ENCODE measurements at places on chromosomes 13 and 19.

DNA sequence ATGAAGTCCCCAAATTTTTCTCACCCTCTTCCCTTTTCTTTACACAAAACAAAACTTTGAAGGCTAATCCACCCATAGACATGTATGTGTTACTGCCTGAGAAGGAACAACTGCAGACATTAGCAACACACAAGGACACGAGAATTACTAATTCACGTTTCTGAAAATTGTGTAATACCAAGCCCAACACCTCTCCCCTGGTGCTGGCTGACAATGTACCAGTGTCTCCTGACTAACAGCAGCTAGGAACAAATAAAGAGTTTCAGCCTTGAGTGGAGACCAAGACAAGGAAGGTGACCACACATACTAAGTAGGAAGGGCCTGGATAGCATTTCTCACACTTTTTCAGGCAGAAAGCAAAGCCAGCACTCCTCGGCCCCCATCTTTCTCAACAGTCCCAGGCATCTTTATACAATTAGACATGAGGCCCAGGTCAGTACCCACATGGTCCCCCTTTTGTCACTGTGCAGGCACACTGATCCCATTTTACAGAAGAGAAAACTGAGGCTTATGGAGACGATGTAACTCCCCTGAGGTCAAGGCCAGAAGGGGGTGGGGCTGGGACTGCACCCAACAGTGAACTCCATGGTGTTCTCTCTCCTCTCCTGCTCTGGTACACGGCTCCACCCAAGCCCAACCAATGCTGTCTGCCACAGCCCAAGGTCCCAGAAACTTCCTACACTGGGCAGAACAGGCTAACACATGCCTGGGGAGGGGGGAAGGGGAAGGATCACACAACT, 8.7 kb downstream of the BRD4 start:
- no peak for DNase-seq

DNA sequence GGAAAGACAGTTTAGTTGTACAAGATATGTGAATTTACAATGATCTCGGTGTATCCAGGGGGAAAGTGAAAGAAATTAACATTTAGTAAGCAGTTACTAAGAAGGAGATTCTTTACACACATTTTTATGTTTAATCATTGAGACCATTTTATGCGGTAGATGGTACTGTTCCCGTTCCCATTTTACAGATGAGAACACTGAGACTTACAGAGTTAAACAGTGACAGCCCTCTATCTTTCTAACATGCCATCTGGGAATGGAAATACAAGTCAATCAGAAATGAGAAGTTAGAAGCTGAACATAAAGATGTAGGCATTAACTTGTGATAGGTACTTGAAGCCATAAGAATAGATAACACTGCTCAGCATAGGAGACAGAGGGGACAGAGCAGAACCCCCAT, 144.9 kb downstream of the VWA8 start:
- DNase-seq = no peak

DNA sequence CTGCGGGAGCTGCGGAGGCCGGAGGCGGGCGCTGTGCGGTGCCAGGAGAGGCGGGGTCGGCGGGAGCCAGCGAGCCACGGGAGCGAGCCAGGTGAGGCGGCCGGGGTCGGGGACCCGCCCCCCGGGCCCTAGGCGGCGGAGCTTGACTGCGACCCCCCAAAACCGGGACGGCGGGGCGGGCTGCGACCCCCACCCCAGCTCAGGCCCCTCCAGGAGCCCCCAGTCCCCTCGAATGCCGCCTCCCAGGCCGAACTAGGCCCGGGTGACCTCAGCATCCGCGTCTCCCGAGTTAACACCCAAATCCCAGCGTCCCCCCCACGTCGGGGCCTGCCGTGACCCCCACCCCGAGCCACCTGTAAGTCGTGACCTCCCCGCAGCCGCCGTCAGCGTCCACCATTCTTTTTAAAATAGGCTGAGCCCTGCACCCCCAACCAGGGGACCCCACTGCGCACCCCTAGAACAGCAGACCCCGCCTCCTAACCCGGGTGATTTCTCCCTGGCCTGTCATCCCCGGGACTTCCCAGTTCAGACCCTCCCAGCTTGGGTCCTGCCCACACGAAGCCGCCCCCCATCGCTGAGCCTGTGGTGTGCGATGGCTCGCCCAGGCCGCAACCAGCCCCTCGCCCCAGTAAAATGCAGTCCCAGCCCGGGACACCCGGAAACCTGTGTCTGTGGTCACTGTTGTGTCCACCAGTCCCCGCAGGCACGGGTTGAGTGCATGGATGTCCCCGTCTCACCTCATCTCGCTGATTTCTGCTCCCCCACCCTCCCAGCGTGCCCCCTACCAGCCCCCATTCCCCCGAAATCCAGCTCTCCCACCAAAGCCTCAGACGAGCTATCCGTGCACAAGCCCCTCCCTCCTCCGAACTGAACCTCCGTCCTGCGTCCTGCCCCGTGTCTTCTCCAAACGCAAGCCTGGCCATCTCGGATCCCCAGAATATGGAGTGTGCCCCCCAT, 551 bp downstream of the FZR1 start:
- DNase-seq = peak; percentile 28

- no peak for DNase-seq
These were observed 440.0 kb downstream of the ZNF536 start for GRCh38 chr19:30812099-30812678.

GRCh38 chr19:18173054-18173571, 500 bp upstream of the IFI30 start:
- DNase-seq = no peak

GRCh38 chr19:8640402-8641004, 10.1 kb downstream of the NFILZ start:
- DNase-seq = no peak

DNA sequence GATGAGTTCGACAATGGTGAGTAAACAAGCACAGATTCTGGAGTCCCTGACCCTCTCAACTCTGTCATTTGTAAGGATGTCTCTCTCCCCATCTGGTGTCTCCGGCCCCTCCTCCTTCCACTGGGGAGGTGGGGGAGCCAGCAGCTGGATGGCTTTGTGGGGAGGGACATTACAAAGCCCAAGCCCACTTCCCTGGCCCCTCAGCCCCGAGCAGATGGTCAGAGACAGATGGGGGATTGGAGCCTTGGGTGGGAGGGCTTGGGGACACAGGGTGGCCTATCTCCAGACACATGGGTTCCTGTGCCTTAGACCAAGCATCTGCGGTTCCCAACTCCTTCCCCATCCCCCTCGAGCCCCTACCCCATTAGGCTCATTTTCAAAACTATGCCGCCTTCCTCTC, 2.5 kb downstream of the TIMM50 start:
- no peak for DNase-seq

- DNase-seq = no peak
These were observed 4.0 kb downstream of the NAPSA start for GRCh38 chr19:50361290-50362029.

- DNase-seq = no peak
These were observed 9.3 kb downstream of the FAM124A start for GRCh38 chr13:51231456-51231855.

Data from CD8-positive, alpha-beta memory T cell (primary cell).